ENCODE measurements at places on chromosomes 11 and 22. TPM values are rescaled to one million over a fixed set of nuclear protein-coding genes. Genes with fewer than 3 reads are reported as not detected.
A peak's percentile ranks its signal among the peaks of the same experiment; 100 is the strongest.

DNA sequence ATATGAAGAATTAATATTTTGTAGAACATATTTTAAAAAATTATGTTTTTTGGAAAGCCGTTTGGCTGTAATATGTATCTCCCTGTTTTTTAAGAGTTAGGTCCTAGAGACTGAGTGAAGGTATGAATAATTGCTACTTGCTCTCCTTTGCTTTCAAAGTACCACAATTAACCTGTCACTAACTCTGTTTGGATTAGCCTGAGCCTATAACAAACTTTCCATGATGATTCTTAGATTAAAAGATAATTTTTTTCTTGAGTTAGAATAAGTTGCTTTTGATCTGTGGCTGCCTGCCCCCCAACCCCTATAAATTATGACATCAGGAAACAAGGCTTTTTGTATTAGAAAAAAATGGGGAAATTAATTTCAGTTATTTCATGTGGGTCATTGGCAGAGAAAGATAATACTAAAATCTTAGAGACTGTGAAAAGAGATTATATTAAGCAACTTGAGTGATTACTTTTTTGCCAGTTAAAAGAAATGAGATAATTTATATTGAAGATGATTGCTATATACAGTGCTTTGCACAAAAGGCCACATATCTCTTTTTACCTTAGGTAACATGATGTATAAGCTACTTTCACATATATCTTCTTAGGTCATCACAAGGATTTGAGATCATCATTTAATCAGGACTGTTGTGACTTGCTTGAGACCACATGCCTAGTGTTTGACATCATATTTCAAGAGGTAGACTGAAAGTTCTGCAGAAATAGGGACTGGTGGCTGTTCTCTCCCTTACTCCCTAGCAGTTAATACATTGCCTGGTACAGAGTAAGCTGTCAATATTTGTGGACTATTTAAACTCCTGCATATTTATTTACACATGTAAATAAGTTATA lies 9.6 kb downstream of the MTMR3 start:
- no peak for DNase-seq

GRCh38 chr11:97033178-97033577 lies 643.4 kb downstream of the JRKL start:
- no peak for DNase-seq

- peak; percentile 22 for DNase-seq
Measured at GRCh38 chr11:111299101-111300026, 1.0 kb downstream of the POU2AF3 start.

DNA sequence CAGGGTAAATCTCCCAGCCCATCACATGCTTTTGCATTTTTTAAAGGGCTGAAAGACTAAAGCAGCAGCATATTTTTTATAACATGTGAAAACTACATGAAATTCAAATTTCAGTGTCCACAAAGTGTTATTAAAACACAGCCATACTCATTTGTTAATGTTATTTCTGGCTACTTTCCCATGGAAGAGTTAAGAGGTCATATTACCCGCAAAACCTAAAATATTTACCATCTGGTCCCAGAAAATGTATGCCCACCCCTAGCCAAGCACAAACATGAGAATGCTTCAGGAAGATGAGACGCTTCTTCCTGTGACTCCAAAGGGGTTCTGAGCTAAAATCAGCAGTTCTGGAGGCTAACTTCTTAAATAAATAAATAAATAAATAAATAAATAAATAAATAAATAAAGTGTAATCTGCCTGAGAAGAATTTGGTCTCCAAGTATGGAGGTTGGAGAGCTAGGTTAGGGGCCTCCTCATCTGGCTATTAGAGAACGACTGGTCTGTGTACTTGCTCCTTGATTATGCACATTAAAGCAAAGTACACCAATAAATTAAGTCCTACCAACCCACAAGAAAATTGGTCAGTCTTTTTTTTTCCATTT lies 9.7 kb downstream of the IMMP1L start:
- no peak for DNase-seq

RASL10A gene
- not detected for total RNA-seq

NCAM1 gene
- total RNA-seq, result 5.0 TPM

SCO2 gene
- total RNA-seq, result 1.3 TPM

OPCML gene
- total RNA-seq, result 0.12 TPM

SYVN1 gene
- total RNA-seq, result 6.4 TPM

Measured in H4 (cell line).